ENCODE measurements at places on chromosomes 4 and X.

- no peak for DNase-seq
These were observed 18.2 kb downstream of the ACOX3 start for GRCh38 chr4:8422327-8422726.

DNA sequence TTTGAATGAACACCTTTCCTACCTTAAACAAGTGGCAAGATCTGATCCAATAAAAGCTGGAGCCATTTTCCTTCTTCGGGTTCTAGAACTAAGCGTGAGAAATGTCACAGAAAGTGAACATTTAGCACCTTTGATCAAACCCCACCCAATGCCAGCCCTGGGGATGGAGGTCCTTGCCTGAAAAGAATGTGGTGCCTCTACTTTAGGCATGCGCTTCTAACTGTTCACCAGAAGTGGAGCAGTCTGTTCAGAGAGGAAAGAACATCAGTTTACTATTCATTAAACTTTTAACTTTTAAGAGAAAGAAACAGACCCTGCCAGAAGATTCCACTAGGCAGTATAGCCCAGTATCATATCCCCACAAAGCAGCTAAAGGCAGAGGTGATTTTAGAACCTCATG is 75.9 kb downstream of the INTS12 start:
- DNase-seq: no peak

DNA sequence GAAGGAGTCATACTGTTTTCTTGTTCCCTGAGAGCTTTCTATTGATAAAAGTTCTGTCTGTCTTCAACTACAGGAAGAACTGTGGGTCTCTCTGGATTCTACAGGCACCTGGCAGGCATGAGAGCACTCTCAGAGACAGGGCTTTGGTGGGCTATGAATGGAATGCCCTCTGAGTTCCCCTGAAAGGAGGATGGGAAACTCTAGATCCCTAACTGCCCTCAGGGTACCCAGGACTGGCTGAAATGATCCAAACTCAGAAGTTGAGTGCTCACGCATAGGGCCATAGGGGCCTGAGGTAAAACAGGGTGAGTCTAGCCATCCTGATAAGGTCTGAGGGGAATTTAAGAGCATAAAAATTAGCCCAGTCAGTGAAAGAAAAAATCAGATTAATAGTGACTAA is 59.0 kb upstream of the SCRG1 start:
- DNase-seq: no peak

GRCh38 chrX:114152130-114152529 is 431.8 kb upstream of the HTR2C start:
- DNase-seq: no peak

DNA sequence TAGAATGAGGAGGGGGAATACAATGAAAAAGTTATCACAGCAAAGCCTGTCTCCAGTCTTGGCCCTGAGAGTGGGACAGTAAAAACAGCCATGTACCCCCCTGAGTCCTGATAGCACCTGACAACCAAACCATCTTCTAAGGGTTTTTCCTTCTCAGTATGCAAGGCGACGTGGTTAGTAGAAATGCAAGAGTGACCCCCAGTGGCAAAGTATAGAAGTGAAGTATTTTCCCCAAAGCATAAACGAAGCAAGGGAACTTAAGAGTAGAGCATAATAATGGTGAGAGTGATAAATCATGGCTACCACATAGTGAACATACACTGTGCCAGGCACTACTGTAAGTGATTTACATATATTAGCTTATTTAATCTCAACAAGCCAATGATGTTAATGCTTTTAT is 52.8 kb downstream of the FAM47C start:
- DNase-seq: peak; percentile 7

- DNase-seq: no peak
These were observed 421.2 kb downstream of the TRAM1L1 start for GRCh38 chr4:116664198-116664597.

- DNase-seq: no peak
These were observed 196.9 kb upstream of the ANK2 start for GRCh38 chr4:112852601-112853000.

DNA sequence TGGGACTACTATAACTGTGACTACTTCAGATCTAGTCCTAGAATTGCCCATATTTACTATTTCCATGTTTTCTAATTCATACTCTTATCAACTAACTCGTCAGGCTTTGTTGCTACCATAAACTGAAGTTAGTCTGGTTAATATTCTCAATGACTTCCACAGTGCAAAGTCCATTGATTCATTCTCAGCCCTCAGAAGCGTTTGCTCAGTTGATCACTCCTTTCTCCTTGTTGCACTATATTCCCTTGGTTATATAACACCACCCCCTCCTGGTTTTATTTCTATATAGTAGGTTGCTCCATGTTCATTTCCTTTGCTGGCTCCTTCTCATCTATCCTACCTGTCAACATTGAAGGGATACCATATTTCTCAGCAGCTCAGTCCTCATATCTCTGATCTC is 27.2 kb upstream of the SLC6A14 start:
- DNase-seq: no peak

- DNase-seq: no peak
These were observed 5.2 kb downstream of the KCNE5 start for GRCh38 chrX:109619771-109620170.

GRCh38 chr4:6180841-6181631 is 19.3 kb downstream of the JAKMIP1 start:
- no peak for DNase-seq

DNA sequence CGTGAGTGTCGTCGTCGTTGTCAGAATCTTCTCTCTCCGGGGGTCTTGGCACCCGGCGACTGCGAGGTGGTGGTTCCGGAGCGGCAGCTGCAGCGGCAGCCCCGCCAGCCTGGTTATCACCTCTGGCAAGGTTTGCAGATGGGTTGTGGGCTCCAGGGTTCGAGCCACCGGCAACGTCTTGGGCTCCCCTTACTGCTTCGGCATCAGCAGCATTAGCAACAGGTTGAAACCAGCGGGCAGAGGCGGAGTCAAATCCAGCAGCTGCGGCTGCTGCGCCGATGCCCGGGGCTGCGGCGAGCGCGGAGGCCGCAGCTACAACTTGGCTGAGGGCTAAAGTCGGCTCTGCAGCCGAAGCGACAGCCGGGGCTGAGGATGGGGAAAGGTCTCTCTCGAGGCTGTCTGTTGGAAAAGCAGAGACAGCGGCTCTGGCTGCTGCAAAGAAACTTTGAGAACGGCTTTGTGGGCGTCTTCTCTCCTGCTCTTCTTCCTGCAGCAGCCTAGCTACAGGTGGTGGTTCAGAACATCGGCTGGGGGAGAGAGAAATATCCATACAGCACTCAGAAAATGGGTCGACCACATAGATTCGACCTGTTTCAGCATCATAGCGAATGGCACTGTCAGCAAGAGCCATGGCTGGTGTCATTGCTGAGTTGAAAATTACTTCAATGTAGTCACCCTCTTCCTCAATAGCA is 3.6 kb downstream of the IRS4 start:
- DNase-seq: peak; percentile 9

GRCh38 chr4:89289312-89289711 is 18.3 kb downstream of the GPRIN3 start:
- no peak for DNase-seq

GRCh38 chr4:54140287-54140686 is 40.3 kb downstream of the GSX2 start:
- DNase-seq: no peak

GRCh38 chrX:4547213-4547836 is 833.9 kb upstream of the PRKX start:
- DNase-seq: no peak

DNA sequence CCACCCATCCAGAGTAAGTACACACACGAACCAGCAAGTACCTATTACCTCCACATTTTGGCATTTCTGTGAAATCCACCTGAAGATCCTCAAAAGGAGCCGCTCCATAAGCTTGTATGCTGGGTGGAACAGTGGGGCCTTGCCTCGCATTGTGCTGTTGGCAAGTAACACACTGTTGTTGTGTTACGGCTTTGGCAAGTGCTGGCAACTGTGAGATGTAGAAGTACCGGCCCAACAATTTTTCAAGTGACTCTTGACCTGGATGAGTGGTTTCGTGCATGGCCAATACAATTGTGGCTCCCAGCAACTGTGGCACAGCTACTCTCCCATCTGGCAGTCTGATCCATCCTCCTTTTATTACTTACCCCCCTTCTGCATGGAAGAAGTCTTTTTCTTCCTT is 128.7 kb downstream of the CCNB3 start:
- DNase-seq: no peak

DNA sequence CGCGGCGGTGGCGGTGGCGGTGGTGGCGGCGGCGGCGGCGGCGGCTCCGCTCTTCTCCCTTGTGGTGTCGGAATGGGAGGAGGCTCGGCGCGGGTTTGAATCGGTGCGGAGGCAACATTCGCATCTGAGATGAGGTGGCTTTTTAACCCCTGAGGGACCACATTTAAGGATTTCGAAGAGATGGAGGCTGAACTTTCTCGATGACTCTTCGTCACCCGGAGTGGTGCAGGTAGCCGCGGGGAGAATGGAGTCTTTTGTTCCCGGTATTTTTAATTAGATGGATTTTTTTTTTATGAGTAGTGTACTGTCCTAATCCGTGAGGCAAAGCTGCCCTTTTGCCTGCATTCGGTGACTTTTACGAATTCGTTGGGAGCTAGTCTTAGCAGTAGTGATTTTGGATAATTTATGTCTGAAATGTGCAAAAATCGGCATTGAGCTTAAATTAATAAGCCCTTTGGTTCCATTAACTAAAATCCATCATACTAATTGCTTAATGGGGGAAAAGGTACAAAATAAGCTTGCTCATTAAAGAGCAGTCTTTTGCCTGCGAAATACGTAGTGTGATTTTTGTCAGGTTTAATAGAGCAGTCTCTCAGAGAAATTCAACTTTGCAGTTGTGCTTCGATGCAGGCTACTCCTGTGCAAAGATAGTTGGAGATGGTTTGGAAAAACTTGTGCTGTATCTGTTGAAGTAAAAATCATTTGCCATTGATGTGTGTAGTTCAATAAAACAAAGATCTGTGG is 206.2 kb downstream of the TENM3 start:
- no peak for DNase-seq

- no peak for DNase-seq
These were observed 1453.3 kb downstream of the PCDH18 start for GRCh38 chr4:136078976-136079375.

GRCh38 chrX:24435060-24435459 is 30.0 kb upstream of the PDK3 start:
- DNase-seq: no peak

DNA sequence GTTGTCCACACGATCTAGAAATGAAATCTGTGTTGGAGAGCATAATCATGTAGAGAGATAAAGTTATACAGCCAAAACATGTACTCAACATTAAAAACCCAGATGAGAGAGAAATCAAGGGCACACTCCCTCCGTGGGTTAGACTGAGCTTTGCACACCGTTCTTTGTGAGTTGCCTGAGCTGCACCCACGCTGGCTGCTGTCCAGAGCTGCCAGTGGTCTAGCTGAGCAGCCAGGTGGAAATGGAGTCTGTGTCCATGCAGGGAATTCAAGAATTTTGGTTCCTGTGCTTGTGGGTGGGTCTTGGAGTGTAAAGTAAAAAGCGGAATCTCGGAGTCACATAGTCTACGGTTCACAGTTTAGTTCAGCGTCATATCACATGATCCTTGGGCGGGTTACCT is 84.6 kb downstream of the GPR143 start:
- DNase-seq: no peak

- DNase-seq: no peak
These were observed 739 bp upstream of the MSX1 start for GRCh38 chr4:4858527-4859324.

- DNase-seq: peak; percentile 31
These were observed 28.7 kb downstream of the CLDN34 start for GRCh38 chrX:9995855-9996339.

GRCh38 chr4:139301821-139302611 is at the start of gene NDUFC1:
Gene NDUFC1, minus strand, starts transcription at chr4:139302477. Its CDS starts 6,679 bp downstream, at chr4:139295798.
- peak; percentile 22 for DNase-seq

DNA sequence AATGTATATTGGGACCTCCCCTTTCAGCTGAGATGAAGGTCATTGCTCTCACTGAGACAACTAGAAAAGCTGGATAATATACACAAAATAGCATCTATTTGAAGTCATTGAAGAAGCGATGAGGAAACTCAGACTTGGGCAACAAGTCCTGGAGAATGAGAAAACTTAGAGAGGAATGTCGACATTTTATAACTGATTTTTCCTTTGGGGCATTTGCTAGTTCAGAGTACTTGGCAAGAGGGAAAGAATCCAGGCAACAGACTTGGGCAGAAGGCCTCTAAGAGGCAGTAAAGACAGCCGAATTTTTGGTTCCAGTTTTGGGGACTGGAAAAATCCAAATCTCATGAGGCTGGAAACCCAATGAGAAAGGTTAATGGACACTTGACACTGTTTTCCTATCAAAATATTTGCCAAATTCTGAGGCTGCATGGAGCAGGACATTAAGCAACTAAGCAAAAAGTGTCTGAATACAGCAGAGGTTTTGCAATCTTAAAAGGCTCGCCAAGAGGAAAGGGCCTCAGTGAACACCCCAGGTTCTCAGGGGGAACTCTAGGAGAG is 21.0 kb upstream of the ANXA5 start:
- no peak for DNase-seq

DNA sequence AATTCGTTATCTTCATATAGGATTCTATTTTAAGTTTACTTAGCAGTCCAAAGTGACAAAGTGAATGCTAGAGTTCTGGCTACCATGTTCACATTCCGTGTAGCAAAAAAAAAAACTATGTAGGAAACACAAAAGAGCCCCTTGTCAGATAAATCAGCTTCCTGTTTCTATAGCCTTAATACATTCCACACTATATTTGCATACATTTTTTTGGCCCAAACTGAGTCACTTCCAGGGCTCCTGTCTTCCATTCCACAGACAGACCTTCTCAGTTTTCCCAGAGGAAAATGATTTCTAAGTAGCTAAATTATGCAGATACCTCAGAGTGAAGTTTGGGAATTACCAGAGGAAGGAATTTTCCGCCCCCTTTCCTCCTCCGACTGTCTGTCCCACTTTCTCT is 841.9 kb upstream of the HS3ST1 start:
- no peak for DNase-seq

- no peak for DNase-seq
These were observed 5.0 kb downstream of the TRIM75 start for GRCh38 chr4:165058666-165059065.

- DNase-seq: no peak
These were observed 39.1 kb upstream of the TMEM184C start for GRCh38 chr4:147578051-147578476.

DNA sequence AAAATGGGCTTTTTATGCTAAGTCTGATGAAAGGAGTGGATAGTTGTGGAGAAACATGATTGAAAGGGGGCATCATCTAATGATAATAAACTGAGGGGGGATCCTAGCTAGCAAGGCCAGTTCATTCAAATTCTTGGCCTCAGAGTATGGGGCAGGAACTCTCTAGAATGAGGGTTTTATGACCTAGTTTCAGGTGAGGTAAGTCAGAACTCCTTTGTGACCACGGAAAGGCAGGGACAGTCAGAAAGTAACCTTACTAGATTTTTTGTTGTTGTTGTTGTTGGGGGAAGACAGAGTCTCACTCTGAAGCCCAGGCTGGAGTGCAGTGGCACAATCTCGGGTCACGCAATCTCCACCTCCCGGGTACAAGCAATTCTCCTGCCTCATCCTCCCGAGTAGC is 1.5 kb upstream of the PAQR3 start:
- DNase-seq: no peak

GRCh38 chrX:9465380-9466123 is 694 bp downstream of the TBL1X start:
- no peak for DNase-seq

- DNase-seq: no peak
These were observed 59.0 kb downstream of the RNF150 start for GRCh38 chr4:141074098-141074878.

- DNase-seq: no peak
These were observed 12.1 kb downstream of the PABPC4L start for GRCh38 chr4:134189480-134189879.

GRCh38 chr4:184472614-184473498 is 1.5 kb downstream of the IRF2 start:
- DNase-seq: peak; percentile 40

Measured in NCI-H1105 (cell line).